ENCODE measurements at places on chromosomes 16 and 17. TPM values are rescaled to one million over a fixed set of nuclear protein-coding genes. Genes with fewer than 3 reads are reported as not detected.

DNA sequence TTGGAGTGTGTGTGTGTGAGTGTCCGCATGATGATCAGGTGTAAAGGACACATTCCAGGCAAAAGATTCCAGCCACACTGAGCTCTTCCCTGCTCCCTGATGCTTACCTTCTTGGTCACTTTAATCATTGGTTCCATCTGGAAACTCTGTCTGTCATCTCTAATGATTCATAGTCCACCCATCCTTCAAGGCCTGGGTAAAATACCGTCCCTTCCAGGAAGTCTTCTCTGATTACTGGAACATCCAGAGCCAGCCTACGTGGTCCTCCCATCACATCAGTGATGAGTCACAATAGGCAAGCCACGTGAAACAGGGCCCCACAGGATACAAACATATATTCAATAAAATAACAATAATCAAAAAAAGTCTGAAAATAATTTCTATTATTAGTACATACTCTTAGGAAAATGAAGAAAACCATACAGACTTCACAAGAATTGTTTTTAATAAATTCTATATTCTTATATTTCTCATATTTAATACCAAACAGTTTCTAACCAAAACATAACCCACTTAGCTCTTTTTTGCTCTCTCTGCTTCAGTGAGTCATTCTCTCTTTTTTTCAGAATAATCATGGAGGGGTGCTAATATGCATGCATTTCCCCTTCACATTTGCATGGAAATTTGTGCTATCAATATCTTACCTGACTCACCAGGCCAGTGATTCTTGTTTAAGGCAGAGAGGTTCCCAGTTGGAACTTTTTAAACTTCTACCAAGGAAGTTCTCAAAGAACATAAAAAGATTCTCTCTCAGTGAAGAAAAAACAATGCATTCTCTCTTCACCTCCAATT is 263.2 kb downstream of the TOX3 start:
- H3K27ac ChIP-seq = no peak overlapping the region
- H3K4me1 ChIP-seq = no peaks in the 10 kb centered on the region
- H3K36me3 ChIP-seq = no peaks in the 10 kb centered on the region
- no peaks in the 10 kb centered on the region for H3K27me3 ChIP-seq
- H3K4me3 ChIP-seq = no peak overlapping the region

DNA sequence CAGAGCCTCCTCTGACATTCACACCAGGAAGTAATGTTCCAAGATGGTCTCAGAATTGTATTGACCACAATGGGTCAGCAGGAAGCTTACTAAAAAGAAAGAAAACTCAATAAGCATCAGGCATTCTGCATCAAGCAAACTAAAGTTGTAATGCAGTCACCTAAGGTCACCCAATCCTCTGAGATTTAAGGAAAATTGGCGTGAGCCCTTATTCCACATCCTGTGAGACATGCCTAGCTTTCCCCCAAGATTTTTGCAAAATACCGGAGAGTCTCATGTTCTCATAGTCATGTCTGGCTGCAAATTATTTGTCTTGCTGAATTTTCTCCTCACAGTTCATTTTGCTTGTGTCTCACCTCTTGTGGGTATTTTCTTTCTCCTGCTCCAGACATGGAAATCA is 417.1 kb upstream of the SOX9 start:
- H3K36me3 ChIP-seq = no peaks in the 10 kb centered on the region
- H3K4me3 ChIP-seq = no peak overlapping the region
- no peaks in the 10 kb centered on the region for H3K27me3 ChIP-seq
- DNase-seq = no peak

Gene OR1A1
- polyA plus RNA-seq = not detected

- H3K4me1 ChIP-seq = peaks cover 9% of the 10 kb centered on the region
- no peak for DNase-seq
- no peaks in the 10 kb centered on the region for H3K27me3 ChIP-seq
- H3K36me3 ChIP-seq = peaks cover 78% of the 10 kb centered on the region
- no peak overlapping the region for H3K27ac ChIP-seq
Observed at GRCh38 chr16:85670840-85671239, 17.9 kb downstream of the GINS2 start.

GRCh38 chr16:46897471-46897870 is 13.3 kb downstream of the GPT2 start:
- no peaks in the 10 kb centered on the region for H3K4me1 ChIP-seq
- H3K4me3 ChIP-seq = no peak overlapping the region
- H3K36me3 ChIP-seq = no peaks in the 10 kb centered on the region
- H3K27ac ChIP-seq = no peak overlapping the region
- no peaks in the 10 kb centered on the region for H3K27me3 ChIP-seq

DNA sequence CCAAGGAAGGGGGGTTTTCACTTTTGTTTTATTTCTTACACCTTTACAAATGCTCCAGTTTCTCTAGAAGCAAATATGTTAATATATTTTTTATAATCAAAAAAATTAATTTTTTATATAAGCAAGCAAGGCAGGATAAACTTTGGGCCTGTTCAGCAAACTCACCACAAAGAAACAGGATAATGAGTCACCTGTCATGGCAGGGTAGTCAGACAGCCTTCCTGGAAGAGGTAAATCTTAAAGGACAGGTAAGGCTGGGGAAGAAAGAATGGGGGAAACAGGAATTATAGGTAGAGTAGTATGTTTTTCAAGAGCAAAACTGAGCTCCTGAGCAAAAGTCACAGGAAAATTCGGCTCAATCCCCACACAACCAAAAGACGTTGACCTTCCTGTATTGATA is 186.3 kb upstream of the SOX9 start:
- DNase-seq = no peak
- H3K27ac ChIP-seq = no peak overlapping the region
- no peaks in the 10 kb centered on the region for H3K27me3 ChIP-seq
- H3K36me3 ChIP-seq = no peaks in the 10 kb centered on the region

Gene SLC13A5
- 0.10 TPM for polyA plus RNA-seq

Gene SLC5A10
- polyA plus RNA-seq = 0.09 TPM

DNA sequence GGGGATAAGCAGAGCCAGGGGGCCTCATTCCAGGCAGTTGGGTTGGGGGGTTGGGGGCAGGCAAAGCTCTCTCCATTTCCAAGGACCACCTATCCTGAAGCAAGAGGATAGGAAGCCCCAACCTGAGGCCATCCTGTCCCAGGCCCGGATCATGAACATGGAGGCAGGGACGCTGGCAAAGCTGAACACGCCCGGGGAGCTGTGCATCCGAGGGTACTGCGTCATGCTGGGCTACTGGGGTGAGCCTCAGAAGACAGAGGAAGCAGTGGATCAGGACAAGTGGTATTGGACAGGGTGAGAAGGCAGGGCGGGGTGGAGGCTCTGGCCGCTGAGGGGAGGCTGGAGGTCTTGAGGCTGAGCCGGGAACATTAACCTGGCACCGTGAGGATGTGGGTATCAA is 3.6 kb upstream of the CHAD start:
- no peak for DNase-seq
- peaks cover 2% of the 10 kb centered on the region for H3K4me1 ChIP-seq
- H3K4me3 ChIP-seq = no peak overlapping the region
- peaks cover 20% of the 10 kb centered on the region for H3K27me3 ChIP-seq
- H3K27ac ChIP-seq = no peak overlapping the region
- H3K36me3 ChIP-seq = peaks cover 48% of the 10 kb centered on the region

Gene C16orf92
- not detected for polyA plus RNA-seq

GRCh38 chr17:27677191-27677590 is 46.2 kb downstream of the LGALS9 start:
- no peaks in the 10 kb centered on the region for H3K36me3 ChIP-seq
- H3K4me3 ChIP-seq = no peak overlapping the region
- no peaks in the 10 kb centered on the region for H3K27me3 ChIP-seq
- no peak for DNase-seq
- no peak overlapping the region for H3K27ac ChIP-seq

DNA sequence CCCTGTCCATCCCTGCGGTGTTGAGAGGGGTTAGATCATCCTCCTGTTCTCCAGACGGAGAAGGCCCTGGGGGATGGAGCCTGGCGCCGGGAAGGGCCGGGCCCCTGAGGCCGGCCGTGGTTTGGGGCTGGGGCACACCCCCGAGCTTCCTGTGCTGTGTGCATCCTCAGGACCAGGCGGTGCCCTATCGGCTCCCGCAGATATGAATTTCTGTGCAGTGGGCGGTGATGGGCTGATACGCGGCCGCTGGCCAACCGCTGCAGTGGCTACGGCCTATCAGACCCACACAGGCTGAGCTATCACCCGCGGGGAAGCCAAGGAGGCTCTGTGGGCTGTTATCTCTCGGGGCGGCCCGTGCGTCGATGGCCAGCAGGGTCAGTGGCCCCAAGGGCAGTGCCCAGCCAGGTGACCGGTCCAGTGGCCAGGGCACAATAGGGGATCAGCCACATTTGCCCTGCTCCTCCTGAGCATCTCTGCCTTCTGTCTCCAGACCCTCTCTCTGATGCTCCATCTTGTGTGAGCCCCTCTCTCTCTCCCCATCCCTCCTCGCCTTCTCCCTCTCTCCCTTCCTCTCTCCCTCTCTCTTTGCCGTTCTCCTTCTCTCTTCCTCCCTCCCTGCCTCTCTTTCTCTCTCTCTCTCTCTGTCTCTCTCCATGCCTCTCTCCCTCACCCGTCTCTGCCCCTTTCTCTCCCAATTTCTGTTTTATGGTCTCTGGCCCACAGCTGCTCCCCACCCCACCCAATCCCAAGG is 38.7 kb downstream of the ZFPM1 start:
- H3K4me1 ChIP-seq = peaks cover 90% of the 10 kb centered on the region
- no peak for DNase-seq
- H3K27me3 ChIP-seq = no peaks in the 10 kb centered on the region
- no peak overlapping the region for H3K4me3 ChIP-seq
- H3K27ac ChIP-seq = no peak overlapping the region

Gene KRT9
- not detected for polyA plus RNA-seq

All from small intestine (tissue), 16 donors.